ENCODE measurements at places on chromosomes 2 and 18.

- DNase-seq = no peak
These were observed 13.1 kb downstream of the KCNE4 start for GRCh38 chr2:223065107-223065506.

DNA sequence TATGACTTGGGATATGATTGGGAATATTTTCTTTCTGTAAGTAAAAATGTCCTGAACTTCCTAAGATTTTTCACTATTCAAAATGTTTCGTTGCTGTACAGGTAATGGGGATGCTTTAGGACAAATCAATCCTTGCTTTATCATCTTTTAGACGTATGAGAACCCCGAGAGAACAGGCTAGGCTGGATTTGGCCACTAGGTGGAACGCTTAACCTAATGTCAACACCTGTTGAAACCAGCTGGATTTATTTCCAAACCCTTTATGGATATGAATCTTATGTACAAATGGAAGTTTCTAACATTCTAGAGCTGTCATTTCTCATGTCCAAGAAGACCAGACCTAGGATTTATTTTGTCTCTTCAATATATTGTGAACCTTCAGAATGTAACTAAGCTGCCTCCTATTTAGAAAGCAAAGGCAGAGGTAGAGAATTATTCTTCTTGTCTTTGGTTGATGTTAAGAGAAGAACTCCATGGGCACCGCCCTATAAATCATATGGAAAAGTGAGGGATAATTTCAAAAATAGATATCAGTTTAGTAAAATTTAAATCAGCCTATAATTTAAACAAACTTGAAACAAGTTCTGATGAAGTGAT is 96.7 kb downstream of the PMAIP1 start:
- DNase-seq = no peak

GRCh38 chr2:88857951-88858411 is 166.5 kb downstream of the RPIA start:
- no peak for DNase-seq

DNA sequence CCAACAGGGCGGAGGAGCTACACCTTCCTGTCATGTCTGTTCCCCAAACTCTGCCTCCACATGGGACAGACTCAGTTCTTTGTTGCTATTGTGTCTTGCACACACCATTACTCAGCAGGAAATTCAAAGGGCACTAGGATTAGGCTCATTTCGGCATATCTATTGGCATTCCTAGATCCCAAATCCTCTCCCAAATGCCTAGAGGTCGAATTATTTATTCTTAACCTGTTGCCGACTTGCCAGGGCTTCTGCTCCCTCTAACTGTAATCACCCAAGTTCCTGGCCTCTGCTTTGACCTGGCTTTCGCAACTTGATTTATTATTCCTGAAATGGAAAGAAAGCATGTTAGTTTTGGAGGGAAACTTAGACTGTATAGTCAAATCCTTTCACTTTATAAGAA is 67.8 kb upstream of the ST6GAL2 start:
- DNase-seq = no peak

DNA sequence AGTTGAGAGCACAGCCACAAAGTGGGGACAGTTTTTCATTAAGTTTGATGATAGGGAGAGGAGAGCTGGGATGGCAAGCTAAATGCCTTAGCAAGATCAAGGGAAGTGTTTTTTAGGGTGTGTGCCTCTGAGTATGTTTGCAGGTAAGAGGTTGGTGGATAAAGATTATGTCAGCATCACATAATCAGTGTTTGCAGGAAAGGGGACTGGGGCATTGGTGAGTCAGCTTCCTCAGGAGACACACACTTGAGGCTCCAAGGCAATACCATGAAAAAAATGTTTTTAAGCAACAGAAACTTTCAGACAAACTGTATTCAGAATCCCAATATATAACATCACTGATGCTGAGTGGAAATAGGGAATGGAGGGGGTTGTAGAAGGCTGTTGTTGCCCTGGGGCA is 25.4 kb upstream of the DTNB start:
- DNase-seq = no peak

GRCh38 chr2:159551806-159552205 is 64.5 kb downstream of the BAZ2B start:
- no peak for DNase-seq

DNA sequence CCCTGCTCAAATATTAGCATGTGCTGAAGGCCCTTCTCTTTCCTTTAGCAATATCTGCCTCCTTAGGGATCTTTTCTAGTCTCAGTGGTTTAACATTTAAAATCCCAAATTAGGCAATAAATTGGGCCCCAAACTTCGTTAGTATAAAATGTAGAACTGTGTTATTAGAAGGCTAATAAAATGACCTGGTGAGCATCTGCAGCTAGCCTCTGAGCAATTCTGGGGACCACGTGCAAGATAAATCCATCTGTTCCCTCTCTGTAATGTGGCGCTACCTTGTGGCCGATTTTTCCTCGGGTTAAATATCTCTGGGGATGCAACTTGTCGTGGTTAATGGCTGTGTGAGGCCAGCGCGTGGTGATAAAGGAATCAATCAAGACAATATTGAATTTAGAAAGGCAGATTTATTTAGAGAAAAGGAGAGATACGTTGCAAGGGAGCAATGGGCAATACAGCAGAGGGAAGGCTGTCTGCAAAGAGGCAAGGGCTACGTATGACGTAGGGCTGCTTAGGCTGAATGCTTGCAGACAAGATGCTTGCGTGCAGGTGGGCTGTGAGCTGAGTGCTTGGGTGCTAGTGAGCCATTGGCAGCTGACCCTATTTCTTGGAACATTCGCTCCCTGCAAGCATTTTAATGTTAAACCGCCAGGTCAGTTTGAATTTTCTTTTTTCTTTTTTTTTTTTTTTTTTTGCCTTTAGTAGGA is 18.5 kb upstream of the IL36G start:
- no peak for DNase-seq

- DNase-seq = no peak
These were observed 39.5 kb downstream of the ZNF519 start for GRCh38 chr18:14092625-14093306.

DNA sequence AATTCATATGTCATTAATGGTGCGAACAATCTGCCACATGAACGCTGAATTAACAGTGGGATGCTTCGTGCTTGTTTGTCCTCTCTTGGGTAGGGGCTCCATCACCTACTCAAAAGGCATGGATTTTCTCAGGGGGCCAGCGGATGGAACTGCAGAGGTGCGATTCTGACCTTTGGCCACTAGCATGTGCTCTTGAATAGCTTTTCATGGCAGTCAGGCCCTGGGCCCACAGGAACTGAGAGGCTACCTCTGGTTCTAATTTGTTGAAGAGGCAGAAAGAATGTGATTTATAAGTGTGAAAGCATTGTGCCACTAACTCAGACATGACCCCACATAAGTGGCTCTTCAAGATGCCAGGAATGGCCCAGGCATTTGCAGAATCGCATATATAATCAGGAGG is 283.2 kb downstream of the INSIG2 start:
- DNase-seq = no peak

DNA sequence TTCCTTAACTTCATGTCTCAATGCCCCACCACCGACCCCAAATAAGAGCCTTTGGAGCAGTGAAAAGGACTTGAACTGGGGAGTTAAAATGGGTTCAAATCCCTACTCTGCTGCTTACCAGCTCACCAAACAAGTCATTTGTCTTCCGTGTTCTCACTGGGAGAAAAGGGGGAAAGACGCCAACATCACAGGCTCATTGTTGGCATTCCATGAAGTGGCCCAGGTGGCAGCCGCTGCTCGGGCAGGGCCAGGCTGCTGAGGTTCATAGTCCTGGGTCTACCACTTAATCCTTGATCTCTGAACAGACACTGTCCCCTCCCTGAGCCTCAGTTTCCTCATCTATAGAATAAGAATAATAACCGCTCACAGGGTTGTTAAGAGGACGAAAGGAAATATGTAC is 103.0 kb downstream of the APOB start:
- no peak for DNase-seq

- DNase-seq = no peak
These were observed 36.0 kb downstream of the LBH start for GRCh38 chr2:30267161-30267975.

DNA sequence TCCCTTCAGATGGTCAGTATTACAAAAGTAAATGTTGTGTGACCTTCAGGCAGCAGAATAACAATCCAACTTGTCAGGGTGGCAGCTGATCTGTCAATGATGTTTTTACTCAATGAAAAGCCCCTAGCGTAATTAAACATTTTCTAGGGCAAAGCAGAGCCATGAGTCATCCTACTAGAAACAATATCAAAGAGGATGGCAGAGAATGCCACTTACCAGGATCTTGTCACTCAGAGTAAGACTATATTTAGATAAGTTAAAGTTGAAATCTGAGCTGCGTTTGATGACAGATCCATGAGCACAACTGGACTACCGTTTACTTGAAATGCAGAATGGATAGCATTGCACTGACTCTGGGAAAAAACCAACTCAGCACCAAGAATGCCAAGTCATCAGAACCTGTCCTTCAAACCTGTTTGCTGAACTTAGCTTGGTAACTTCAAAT is 612.6 kb upstream of the ACVR2A start:
- no peak for DNase-seq

GRCh38 chr18:61127714-61128467 is 205.3 kb upstream of the CDH20 start:
- DNase-seq = no peak

DNA sequence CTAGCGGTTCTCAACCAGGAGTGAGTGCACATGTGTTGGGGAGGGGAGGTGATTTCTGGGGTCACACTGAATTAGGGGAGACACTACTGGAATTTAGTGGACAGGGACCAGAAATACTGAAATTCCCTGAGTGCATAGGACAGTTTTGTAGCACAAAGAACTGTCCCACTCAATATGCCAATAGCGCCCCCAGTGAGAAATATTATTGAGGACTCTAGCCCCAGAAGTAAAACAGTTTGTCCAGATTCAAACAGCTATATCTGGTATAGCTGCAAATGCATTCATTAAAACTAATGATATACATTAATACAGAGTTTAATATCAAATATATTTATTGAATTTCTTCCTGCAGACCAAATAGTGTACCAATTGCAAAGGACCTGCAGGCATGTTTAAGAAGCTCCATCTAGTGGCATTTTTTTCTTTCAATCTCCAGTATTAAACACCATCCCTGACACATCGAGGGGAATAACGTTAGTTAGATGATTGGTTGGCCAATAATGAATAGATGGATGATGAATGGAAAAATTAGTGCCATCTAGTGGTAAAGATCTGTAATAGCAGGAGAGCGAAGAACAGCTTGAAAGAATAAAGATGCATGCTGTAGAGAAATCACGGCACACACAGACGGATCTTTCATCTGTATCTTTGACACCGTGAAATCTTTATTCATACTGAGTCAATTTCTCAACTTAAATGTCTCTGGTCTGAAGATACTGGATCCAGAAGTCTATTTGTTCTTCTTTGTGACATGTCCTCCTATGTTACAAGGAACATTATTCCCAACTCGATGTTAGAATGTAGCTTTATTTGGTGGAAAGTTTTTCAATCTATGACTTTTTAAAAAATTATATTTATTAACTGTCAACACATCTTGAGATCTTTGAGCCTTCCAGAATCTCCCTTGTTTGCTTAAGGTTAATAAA is 62.5 kb downstream of the DHRS9 start:
- DNase-seq = no peak

DNA sequence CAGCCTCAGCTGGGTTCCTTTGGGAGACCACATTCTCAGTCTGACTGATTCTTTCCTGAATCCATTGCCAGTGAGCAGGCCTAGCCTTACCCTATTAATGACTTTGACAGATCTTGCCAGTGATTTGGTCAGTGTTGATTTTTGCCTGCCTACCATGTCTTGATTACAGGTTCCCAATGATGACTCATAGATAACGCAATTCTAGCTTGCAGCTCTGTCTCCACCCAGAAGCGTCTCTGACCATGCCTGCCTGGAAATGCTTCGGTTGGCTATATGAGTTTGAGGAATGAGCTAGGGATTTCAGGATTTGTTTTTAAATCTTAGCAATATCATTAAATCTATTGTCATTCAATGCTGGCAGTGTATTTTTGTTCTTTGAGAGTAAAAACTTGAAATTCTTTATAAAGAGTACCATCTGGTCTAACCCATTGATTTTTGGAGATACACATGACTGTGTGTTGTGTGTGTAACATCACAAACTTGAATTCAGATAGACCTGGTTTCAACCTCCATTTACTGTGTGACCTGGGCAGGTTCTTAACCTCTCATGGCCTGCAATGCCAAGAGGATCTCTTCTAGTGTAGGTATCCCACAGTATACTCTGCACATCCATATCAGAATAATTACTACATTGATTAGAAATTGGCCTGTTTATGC is 57.0 kb downstream of the CCDC150 start:
- DNase-seq = no peak

DNA sequence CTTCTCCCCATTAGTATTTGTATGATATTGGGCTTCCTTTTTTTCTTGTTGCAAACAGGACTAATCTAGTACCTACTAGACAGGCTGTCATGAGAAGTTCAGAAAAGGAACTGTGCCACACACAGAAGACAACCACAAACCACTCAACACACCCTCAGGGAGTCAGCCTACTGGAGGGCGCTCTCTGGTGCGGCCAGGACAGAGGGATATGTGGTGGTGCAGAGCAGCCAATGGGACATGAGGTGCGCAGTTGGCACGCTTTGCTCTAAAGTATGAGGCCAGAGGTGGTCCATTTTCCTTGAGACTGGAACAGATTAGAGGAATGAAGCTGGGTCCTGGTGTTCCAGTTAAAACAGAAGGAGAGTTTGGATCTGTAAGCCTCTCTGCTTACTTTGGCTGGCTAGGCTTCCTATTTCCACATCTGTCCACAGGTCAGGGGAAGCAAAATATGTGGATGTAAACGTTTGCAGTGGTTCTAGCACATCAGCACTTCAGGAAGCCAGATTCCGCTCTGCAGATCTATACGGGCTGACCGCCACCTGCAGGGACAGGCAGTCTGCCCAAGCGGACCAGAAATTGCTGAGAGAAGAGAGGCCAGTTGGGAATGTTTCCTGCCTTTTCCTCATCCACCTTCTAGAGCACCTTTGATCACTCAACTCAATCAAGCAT is 114.1 kb downstream of the GFPT1 start:
- no peak for DNase-seq

- no peak for DNase-seq
These were observed 279.7 kb upstream of the FIGN start for GRCh38 chr2:164015328-164016123.

DNA sequence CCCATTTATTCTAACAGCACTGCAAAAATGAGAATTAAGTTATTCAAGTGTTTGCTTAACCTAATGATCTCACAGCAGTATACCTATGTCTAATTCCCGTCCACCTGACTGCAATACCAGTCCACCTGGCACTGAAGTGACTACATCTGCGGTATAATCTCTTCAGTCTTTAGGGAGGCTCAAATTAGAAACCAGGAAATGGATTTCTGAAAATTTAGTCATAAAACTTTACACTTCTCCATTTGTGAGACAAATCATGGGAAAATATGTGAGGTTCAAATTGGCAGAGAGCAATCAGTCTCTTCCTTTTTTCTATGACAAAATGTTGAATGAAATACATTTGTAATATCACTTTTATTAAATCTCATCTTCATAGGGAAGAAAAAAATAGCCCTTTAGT is 33.0 kb downstream of the FTCDNL1 start:
- no peak for DNase-seq

DNA sequence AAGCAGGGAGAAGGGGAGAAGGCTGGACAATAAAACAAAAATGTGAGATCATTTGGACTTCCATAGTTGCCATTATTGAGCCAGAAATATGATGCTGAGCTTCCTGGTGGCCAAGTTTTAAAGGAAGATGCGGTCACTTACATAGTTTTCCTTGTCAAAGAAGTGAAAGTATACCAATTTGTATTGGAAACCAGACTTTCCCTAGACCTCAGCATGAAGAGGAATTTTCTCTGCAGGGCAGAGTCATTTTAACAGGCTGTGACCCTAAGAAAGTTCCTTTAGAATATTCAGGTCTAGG is 111.0 kb downstream of the GATA6 start:
- DNase-seq = no peak

All from amygdala (tissue), 56 donors.